ENCODE measurements at places on chromosomes 2 and 18.

- no peak for DNase-seq
Observed at GRCh38 chr2:112607680-112608438, 23.4 kb downstream of the CHCHD5 start.

- no peak for DNase-seq
Observed at GRCh38 chr2:13628122-13628521, 911.4 kb downstream of the TRIB2 start.

DNA sequence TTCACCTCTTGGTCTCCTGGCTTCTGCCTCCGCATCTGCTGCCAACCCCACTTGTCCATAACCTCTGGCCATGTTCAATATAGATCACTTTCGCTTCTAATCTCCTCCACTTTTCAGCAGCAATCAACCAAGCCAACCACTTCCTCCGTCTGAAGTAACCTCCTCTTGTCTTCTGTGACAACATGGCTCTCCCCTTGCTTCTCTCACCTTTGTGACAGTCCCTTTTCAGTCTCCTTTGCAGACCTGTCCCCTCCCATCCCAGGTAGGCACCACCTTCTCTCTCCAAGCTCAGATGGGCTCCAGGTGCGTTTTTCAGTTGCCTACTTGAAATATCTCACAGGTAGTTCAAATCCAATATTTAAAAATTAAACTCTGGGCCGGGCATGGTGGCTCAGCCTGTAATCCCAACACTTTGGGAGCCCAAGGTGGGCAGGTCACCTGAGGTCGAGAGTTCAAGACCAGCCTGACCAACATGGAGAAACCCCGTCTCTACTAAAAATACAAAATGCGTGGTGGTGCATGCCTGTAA is 4.7 kb upstream of the PSD4 start:
- no peak for DNase-seq

- DNase-seq: no peak
Observed at GRCh38 chr2:129085386-129085785, 766.7 kb upstream of the HS6ST1 start.

GRCh38 chr2:142094233-142094632 is 36.6 kb downstream of the LRP1B start:
- no peak for DNase-seq

DNA sequence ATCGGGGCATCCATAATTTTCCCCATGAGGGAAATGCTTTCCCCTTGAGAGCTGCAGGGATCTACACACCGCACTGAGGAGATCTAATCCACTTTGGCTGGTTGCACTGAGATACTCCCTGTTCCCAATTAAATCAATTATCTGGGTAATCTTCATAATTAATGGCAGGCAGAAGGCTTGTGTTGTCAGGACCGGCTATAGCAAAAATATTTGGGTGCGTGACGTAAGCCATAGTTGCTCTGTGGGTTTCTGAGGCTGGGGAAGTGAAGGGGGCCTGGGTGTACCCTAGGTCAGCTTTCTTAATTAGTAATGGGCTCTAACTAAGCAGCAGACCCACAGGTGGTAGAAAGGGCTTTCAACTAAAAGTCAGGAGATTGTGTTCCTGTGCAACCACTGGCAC is 62.8 kb upstream of the UPP2 start:
- no peak for DNase-seq

GRCh38 chr2:9244985-9245544 is 38.5 kb downstream of the ASAP2 start:
- no peak for DNase-seq

GRCh38 chr2:30484995-30485394 is 37.9 kb downstream of the LCLAT1 start:
- DNase-seq: no peak

GRCh38 chr2:107542314-107542740 is 284.4 kb upstream of the RGPD4 start:
- DNase-seq: no peak

GRCh38 chr2:88601286-88601685 is 26.0 kb downstream of the EIF2AK3 start:
- no peak for DNase-seq

GRCh38 chr2:101087638-101088037 is 63.5 kb downstream of the TBC1D8 start:
- no peak for DNase-seq

DNA sequence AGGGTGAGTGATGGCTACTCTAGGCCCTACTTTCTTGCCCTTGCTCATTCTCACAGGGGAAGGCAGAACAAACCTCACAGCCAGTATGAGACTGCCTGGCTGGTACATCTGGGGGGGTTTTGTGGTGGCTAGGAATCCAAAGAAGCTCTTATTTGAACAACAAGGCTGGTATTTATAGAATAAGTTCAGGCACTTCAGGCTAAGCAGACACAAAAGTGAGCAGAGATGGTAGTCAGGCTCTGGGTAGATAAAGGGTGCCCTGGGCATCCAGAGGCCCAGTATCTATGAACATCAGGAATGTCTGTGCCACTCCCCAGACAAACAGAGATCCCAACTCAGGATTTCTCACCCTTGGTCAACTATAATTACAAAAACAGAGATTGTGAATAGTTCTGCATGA is 57.2 kb upstream of the RTN4 start:
- DNase-seq: no peak

DNA sequence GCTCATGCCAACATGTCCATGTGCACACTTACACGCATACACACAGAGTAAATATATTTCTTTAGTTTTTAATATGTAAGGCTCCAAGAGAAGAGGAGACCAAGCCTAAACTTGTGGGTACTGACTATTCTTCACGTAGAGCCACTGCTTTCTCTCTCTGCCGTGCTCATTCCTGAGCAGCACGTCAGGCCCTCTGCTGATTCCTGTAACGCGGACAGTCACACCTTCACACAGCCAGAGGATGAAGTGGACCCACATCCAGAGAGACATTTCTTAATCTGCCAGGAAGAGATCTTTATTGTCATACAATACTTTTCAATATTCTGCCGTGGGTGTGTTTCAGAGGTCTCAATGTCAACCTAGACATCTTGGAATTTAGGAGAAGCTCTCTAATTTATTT is 560.7 kb downstream of the STK39 start:
- no peak for DNase-seq

DNA sequence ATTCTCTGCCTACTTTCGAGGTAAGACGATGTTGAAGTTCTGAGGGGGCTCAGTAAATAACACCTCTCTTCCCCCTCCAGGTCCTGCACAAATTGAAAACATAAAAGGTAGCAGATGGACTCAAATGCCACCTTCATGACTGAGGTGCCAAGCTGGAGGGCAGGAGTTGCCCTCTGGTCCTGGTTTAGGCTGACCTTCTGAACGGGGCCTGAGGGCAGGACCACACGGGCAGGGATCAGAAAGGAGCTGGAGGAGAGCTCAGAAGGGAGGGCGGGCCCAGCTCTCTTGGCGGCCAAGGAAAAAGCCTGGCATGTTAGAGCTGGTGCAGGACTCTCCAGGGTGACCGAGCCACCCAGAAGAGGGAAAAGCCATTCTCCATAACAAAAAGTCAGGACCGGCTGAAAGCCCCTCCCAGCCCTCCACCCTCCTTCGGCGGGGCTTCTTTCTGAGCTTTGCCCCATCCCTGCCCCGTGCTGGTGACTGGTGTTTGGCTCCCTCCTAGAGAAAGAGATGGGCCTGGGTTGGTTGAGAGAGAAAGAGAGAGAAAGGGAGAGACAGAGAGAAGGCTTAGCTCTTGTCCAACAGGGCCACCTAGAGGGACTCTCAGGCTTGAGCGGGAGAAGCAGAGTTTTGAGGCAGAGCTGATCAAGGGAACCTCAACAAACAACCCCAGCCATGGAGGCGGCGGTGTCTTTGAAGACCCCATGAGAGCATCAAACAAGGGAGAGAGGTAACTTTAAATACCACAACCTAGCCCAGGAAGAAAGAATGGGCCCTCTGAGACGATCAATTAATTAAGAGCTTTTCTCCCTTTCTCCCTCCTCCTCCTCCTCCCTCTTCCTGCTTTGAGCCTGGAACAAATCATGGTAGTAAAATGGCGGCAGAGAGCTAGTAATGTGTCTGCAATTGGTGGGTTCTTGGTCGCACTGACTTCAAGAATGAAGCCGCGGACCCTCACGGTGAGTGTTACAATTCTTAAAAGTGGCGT is 50.8 kb downstream of the WIPF1 start:
- no peak for DNase-seq

DNA sequence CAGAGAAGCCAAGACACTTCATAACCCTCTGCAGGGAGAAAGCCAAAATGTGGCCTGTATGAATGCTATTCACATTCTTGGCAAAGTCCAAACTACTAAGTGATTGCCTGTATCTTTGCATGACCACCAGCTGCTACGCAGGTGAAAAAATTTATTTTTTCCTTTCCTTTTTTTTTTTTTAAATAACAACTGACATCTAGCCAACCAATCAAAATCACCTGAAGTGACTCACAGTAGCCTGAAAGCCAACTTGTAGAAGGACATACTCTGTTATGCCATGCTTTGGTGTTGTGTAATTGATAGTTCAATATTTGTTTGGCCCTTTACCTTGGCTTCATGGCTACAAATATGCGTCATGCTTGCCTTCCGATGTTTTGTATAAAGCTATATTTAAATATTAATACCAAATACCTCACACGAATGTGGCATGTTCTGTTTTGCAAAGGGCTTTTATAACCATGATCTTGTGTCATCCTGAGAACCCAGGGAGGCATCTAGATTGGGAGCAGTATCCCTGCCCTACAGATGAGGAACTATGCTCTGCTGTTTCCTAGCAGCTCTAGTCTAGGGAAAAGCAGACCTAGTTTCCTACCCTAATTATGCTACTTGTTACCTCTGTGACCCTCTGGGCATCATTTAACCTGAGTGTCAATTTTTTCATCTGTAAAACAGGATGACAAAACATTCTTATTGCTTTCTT is 102.1 kb downstream of the MYOM1 start:
- DNase-seq: no peak

GRCh38 chr2:22894761-22895160 is 490.2 kb upstream of the KLHL29 start:
- DNase-seq: no peak

- DNase-seq: no peak
Observed at GRCh38 chr2:74188696-74189095, 9.7 kb upstream of the MTHFD2 start.

DNA sequence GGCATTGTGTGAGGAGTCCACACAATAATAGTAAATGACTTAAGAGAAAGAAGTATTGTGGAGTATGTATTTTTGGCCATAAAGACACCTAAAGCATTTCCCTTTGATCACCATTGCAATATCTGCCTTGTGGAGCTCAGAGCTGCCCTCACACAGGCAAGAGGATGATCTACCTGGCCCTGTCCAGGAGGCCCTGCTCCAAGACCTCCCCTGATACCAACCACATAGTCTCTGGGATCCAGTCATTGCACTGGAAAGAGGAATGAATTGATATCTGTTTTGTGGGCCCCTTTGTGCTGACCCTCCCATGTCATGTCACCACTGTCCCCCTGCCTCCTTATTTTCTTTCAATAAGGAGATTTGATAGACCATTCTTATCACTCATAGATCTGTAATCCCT is 430.6 kb upstream of the TNP1 start:
- DNase-seq: no peak

GRCh38 chr2:218839430-218839829 is 7.8 kb upstream of the PRKAG3 start:
- no peak for DNase-seq

- DNase-seq: no peak
Observed at GRCh38 chr2:117718048-117718447, 96.4 kb upstream of the DDX18 start.

- peak; percentile 26 for DNase-seq
Observed at GRCh38 chr2:69685321-69686048, 41.9 kb upstream of the AAK1 start.

- DNase-seq: no peak
Observed at GRCh38 chr18:48053881-48054816, 123.7 kb upstream of the SMAD2 start.

DNA sequence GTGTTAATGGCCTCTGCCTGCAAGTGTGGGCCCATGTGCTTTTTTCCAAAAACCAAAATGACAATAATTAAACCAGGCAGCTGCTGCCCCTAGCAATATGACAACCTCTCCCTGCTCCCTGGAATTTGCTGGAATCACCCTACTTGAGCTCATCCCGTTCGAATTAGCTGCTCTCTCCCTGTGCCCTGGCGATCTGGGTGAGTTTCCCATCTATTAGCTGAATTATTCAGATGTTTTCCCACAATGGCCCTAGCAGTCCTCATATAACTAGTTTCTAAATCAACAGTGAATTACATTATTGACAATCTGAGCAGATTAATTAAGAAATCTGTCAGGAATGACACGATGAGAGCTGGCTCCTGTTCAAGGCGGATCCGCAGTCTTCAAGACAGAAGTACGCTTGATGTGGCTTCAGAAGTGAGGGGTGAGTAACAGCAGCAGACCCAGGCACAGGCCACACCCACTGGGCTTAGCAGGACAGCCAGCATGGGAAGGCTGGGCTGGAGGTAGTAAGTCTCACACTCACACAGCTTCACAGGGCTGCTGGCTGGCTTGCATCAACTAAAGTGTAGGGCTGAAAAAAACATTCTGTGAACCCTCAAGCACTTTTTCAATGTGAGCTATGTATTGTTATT is 366.2 kb upstream of the ID2 start:
- DNase-seq: no peak

GRCh38 chr2:237092920-237093781 is 7.5 kb downstream of the COPS8 start:
- DNase-seq: no peak

GRCh38 chr18:2917259-2918047 is 70.6 kb downstream of the EMILIN2 start:
- no peak for DNase-seq

- no peak for DNase-seq
Observed at GRCh38 chr18:12449051-12449785, 41.5 kb downstream of the PRELID3A start.

GRCh38 chr2:73110168-73111072 is 2.3 kb downstream of the RAB11FIP5 start:
- no peak for DNase-seq

GRCh38 chr2:163554864-163555263 is 180.9 kb downstream of the FIGN start:
- DNase-seq: no peak

GRCh38 chr2:102099536-102100298 is 42.8 kb upstream of the IL1R1 start:
- DNase-seq: no peak

- DNase-seq: no peak
Observed at GRCh38 chr2:37568565-37568964, 102.9 kb downstream of the CDC42EP3 start.

- DNase-seq: no peak
Observed at GRCh38 chr2:206445948-206446347, 2.6 kb downstream of the ADAM23 start.

DNA sequence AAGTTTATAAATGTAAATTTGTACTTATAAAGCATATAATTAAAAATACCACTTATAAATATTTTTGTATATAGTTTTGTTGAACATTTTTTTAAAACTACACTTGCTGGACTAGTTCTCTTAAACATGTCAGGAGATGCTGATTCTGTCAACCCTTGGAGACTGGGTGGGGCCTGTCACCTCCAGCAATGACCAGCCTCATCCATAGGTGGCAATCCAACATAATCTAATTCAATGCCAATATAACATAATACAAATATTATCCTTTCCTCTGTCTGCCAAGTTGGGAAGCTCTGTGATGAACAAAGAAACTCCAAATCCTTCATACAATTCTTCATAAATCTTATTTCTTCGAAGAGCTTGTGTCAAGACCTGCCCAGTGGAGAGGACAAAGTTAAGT is 140.4 kb downstream of the RBMS1 start:
- DNase-seq: no peak

Data from stimulated activated CD4-positive, alpha-beta T cell treated with anti-CD3 and anti-CD28 coated beads, Interleukin-12 subunit alpha, Interleukin-12 subunit beta, amount 100 ng/mL, for 24 hours (primary cell).